ENCODE measurements at places on chromosomes 2 and 18.

DNA sequence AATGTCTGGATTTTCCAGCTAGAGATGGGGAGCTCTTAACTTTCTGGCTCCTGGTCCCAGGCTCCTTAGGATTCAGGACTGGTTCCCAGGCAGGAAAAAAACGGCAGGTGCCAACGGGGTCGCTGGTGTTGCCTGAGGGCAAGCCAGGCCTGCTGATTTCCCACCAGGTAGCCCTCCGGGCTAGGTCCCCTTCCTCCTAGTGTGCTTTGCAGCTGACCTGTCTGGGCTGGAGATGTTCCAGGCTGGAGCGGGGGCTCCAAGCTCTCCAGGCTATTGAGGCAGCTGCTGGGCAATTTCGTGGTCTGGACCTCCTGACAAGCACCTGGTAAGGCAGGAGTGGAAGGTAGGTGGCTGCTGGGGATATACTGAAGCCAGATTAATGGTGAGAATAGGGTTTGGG is 2.0 kb upstream of the MRPL53 start:
- H3K4me1 ChIP-seq = peaks cover 11% of the 10 kb centered on the region
- no peak overlapping the region for H3K27ac ChIP-seq
- DNase-seq = no peak
- H3K27me3 ChIP-seq = no peaks in the 10 kb centered on the region
- H3K36me3 ChIP-seq = peaks cover 18% of the 10 kb centered on the region

DNA sequence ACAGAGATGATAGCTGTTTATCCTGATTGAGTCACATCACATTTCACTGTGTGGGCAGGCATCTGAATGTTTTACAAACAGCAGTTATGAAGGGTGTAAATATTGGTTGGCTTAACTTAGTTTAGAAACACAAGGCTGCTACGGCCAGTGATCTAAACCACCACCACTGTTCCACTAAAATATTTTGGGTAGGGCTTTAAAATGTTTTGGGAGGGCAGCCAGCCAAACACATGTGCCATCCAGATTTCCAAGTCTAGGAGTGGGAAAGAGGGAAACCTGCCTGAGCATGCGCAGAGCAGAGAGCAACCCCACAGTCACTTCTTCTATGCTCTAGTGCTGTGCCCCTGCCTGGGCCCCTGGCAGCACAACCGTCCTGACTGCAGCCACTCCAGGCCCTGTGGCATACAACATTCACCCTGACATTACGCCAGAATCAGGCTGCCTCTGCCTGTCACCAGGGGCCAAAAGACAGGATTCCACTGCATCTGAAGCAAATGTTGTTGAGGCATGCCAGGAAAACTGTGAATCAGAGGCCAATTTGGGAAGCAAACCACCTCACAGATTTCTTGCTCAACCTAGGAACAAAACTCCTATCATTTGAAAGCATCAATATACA is 74.8 kb upstream of the COL5A2 start:
- H3K27ac ChIP-seq = no peak overlapping the region
- no peak overlapping the region for H3K4me3 ChIP-seq
- H3K36me3 ChIP-seq = no peaks in the 10 kb centered on the region
- H3K27me3 ChIP-seq = no peaks in the 10 kb centered on the region
- no peaks in the 10 kb centered on the region for H3K4me1 ChIP-seq
- no peak for DNase-seq

DNA sequence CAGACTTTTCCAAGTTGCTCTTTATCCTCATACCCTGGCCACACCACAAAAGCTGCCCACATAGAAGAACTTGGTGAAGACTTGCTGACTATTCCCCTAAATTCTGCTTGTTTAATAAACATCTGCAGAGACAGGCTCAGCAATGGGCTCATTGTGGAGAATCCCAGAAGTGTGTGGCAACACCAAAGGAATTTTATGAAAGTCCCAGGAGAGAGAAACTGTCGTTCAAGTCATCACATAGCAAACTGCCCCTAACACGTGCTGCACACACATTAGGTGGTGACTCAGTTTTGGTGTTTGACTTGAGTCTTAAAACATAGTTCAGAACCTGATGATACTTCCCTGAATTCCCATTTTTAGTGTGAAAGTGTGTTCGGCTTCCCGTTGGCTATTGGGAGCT is 38.6 kb downstream of the CYP1B1 start:
- no peak overlapping the region for H3K27ac ChIP-seq
- peaks cover 37% of the 10 kb centered on the region for H3K27me3 ChIP-seq
- no peaks in the 10 kb centered on the region for H3K36me3 ChIP-seq
- H3K4me1 ChIP-seq = peaks cover 14% of the 10 kb centered on the region
- DNase-seq = no peak

- H3K27me3 ChIP-seq = no peaks in the 10 kb centered on the region
- H3K27ac ChIP-seq = no peak overlapping the region
- no peak for DNase-seq
- H3K4me1 ChIP-seq = no peaks in the 10 kb centered on the region
- H3K4me3 ChIP-seq = no peak overlapping the region
Measured at GRCh38 chr2:213443921-213444320, 159.7 kb downstream of the SPAG16 start.

GRCh38 chr2:39689876-39690275 is 24.2 kb downstream of the TMEM178A start:
- peaks cover 9% of the 10 kb centered on the region for H3K36me3 ChIP-seq
- H3K4me3 ChIP-seq = no peak overlapping the region
- no peak for DNase-seq
- H3K27me3 ChIP-seq = no peaks in the 10 kb centered on the region

GRCh38 chr2:130756053-130756873 is 923 bp downstream of the AMER3 start:
- no peaks in the 10 kb centered on the region for H3K36me3 ChIP-seq
- peak; percentile 58 for DNase-seq
- H3K27me3 ChIP-seq = peaks cover 44% of the 10 kb centered on the region
- H3K4me3 ChIP-seq = peak overlapping the region; percentile 82
- H3K4me1 ChIP-seq = peaks cover 14% of the 10 kb centered on the region

- H3K27me3 ChIP-seq = peaks cover 100% of the 10 kb centered on the region
- H3K4me1 ChIP-seq = peaks cover 60% of the 10 kb centered on the region
- peak overlapping the region; percentile 59 for H3K4me3 ChIP-seq
- H3K27ac ChIP-seq = no peak overlapping the region
Measured at GRCh38 chr2:118855451-118856279, 8.2 kb upstream of the EN1 start.

DNA sequence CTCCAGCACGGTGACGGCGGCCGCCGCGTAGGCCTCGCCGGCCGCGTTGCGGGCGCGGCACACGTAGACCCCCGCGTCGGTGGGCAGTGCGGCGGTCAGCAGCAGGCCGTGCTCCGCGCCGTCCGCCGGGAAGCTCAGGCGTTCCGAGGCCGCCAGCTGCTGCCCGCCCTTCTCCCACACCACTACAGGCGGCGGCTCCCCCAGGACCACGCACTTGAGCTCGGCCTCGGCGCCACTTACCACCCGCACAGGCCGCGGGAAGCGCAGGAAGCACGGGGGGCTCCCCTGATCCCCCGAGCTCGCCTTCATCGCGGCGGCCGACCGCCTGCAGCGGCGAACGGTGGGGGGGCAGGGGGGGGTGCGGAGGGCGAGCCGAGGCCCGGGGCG is 422 bp downstream of the OBSL1 start:
- no peak for DNase-seq
- peaks cover 22% of the 10 kb centered on the region for H3K27me3 ChIP-seq
- no peak overlapping the region for H3K27ac ChIP-seq
- H3K36me3 ChIP-seq = peaks cover 34% of the 10 kb centered on the region
- H3K4me1 ChIP-seq = peaks cover 64% of the 10 kb centered on the region
- H3K4me3 ChIP-seq = peak overlapping the region; percentile 46

GRCh38 chr2:235129850-235130249 is 178.0 kb downstream of the SH3BP4 start:
- no peaks in the 10 kb centered on the region for H3K36me3 ChIP-seq
- peaks cover 8% of the 10 kb centered on the region for H3K4me1 ChIP-seq
- no peak for DNase-seq

DNA sequence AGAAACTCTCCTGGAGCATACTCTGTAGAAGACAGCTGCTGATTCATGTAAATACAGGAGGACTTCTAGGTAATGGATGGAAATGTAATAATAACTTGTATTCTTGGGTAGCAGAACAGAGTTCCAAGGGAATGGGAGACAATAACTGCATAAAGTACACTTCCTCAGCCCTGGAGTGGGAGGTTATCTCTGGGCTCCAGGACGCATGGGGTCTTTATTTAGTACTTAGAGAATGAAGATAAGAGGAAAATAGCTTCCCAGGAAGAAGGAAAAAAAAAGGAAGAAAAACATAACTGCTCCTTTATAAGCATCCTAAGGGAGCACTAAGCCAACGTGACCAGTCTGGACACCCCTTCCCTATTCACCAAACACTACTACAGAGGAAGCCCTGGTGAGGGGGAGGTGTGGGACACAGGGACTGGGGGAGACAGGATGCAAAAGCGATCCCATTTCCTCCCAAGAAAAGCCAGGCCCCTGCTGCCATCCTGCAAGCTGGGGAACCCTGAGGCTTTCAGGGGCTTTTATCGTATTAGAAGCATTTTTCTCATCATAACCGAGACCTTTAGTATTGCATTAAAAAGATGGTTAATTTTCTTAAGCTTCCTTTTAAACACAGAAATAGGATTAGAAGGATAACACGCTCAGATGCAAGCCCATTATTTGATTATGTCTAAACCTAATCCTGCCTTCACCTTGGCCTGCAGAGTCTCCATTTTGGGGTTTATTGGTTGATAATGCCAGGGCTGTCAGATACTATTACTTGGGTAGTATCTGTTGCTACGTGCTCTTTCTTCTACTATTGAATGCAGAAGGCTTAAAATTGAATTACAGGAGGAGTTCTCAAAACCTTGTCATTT is 78.5 kb downstream of the KLF7 start:
- no peaks in the 10 kb centered on the region for H3K27me3 ChIP-seq
- DNase-seq = no peak
- H3K4me1 ChIP-seq = peaks cover 43% of the 10 kb centered on the region
- peaks cover 8% of the 10 kb centered on the region for H3K36me3 ChIP-seq
- no peak overlapping the region for H3K27ac ChIP-seq
- H3K4me3 ChIP-seq = no peak overlapping the region

- H3K4me3 ChIP-seq = no peak overlapping the region
- no peak overlapping the region for H3K27ac ChIP-seq
- peaks cover 21% of the 10 kb centered on the region for H3K4me1 ChIP-seq
- no peak for DNase-seq
- H3K36me3 ChIP-seq = peaks cover 18% of the 10 kb centered on the region
Measured at GRCh38 chr2:149799013-149799705, 211.6 kb upstream of the MMADHC start.

DNA sequence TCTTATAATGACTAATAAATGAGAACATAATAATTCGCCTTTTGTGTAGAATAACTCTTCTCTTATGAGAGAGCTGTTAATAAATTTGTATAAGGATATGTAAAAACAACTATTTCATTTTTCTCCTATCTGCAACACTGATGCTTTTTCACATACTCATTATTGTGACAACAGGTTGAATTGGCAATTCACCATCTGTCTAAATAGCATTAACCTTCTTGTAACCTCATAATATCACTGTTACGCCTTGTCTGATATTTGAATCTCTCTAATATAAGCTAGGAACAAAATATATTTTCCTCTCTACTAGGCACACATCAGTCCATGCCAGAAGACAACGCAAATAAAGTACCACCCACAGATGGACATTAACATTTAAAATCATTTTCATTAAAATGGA is 938.9 kb downstream of the CPS1 start:
- H3K36me3 ChIP-seq = no peaks in the 10 kb centered on the region
- H3K27me3 ChIP-seq = peaks cover 6% of the 10 kb centered on the region
- H3K4me1 ChIP-seq = peaks cover 16% of the 10 kb centered on the region
- no peak overlapping the region for H3K4me3 ChIP-seq
- no peak for DNase-seq
- no peak overlapping the region for H3K27ac ChIP-seq

DNA sequence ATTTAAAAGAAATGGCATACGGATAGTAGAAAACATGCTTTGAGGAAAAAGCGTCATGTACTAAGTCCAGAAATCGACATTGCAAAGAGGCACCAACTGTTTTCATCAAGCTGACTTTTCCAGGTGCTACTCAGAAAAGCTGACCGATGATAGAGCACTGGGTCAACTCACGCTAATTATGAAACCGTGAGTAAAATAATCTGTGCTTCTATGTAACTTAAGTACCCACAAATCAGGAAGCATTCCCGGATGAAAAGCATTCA is 353 bp upstream of the NUP35 start:
- H3K27me3 ChIP-seq = no peaks in the 10 kb centered on the region
- peaks cover 32% of the 10 kb centered on the region for H3K4me1 ChIP-seq
- H3K36me3 ChIP-seq = peaks cover 6% of the 10 kb centered on the region
- no peak for DNase-seq

- H3K27me3 ChIP-seq = no peaks in the 10 kb centered on the region
- H3K4me3 ChIP-seq = no peak overlapping the region
- H3K27ac ChIP-seq = no peak overlapping the region
- no peaks in the 10 kb centered on the region for H3K36me3 ChIP-seq
- peaks cover 18% of the 10 kb centered on the region for H3K4me1 ChIP-seq
Measured at GRCh38 chr2:83462881-83463280, 996.2 kb downstream of the SUCLG1 start.

DNA sequence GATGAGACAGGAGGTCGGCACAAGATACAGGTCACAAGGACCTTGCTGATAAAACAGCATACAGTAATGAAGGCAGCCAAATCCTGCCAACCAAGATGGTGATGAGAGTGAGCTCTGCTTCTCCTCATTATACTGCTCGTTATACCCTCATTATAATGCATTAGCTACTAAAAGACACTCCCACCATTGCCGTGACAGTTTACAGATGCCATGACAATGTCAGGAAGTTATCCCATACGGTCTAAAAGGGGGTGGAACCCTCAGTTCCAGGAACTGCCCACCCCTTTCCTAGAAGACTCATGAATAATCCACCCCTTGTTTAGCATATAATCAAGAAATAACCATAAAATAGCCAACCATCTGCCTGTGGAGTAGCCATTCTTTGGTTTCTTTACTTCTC is 224.2 kb downstream of the RBM43 start:
- no peak for DNase-seq
- H3K4me1 ChIP-seq = peaks cover 12% of the 10 kb centered on the region
- no peak overlapping the region for H3K4me3 ChIP-seq
- no peak overlapping the region for H3K27ac ChIP-seq
- no peaks in the 10 kb centered on the region for H3K27me3 ChIP-seq

Measured in WTC11 (cell line).